ENCODE measurements at places on chromosomes 16 and 17.

DNA sequence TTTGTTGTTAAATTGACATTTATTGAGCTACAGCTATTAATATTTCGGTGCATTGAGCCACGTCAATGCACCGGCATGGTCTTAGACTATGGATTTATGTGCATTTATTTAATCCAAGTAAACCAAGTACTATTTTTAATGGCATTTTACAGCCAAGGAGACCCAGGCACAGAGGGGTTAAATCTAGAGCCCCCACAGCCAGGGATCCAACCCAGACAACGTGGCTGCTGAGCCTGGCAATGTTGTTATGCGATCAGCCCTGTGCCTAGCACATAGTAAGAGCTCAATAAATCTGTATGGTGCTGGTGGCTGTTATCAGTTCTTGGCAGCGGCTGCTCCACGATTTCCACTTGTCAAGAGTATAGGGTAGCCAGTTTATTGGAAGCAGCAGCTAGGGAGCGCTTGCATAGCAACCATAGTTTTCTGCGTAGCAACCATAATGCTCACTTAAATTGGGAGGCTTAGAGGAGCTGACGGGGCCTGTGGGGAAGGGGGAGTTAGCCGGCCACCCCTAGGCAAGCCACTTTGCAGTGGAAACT lies 541 bp upstream of the RBBP6 start:
- DNase-seq: no peak

- no peak for DNase-seq
Measured at GRCh38 chr16:52613508-52613907, 66.6 kb upstream of the TOX3 start.

DNA sequence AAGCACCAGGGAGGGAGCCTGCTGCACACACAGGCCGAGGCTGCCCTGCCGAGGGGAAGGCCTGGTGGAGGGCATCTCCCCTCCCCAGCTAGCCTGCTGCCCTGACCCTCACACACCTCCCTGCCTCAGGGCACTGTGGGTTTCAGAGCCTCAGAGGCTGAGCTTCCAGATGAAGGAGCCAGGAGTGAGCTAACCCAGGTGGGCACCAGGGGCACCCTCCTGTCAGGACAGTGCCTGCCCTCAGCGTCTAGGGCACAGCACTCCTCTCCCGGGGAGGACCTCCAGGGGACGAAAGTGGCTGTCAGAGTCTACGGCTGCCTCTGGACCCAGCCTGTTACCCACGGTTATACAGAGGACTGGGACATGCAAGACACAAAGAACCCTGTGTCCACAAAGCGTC lies 22.8 kb upstream of the DLX4 start:
- no peak for DNase-seq

DNA sequence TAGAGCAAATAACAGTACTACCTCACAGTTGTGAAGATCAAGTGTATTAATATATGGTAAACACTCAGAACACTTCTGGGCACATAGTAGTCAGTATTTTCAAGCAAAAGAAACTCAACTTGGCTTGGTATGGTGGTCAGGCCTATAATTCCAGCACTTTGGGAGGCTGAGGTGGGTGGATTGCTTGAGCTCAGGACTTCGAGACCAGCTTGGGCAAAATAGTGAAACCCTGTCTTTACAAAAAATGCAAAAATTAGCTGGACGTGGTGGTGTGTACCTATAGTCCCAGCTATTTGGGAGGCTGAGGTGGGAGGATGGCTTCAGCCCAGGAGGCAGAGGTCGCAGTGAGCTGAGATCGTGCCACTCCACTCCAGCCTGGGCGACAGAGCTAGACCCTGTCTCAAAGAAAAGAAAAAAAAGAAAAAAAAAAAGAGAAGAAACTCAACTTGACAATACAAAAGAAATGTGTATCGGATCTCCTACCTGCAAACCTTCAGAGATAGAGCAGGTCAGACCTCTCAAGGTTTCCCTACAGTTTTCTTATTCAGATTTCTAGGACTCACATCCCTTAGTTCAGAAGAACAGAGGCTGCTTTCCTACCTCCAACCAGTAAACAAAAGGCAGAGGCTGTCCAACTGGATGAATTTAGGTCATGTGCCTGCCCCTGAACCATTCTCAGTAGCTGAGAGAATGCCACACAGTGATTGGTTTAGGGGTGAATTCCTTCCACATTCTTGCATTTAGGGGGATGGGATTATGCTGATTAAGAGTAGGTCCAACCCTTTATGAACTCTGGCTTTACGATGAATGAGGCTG lies 1.7 kb upstream of the KPNA2 start:
- DNase-seq: no peak

DNA sequence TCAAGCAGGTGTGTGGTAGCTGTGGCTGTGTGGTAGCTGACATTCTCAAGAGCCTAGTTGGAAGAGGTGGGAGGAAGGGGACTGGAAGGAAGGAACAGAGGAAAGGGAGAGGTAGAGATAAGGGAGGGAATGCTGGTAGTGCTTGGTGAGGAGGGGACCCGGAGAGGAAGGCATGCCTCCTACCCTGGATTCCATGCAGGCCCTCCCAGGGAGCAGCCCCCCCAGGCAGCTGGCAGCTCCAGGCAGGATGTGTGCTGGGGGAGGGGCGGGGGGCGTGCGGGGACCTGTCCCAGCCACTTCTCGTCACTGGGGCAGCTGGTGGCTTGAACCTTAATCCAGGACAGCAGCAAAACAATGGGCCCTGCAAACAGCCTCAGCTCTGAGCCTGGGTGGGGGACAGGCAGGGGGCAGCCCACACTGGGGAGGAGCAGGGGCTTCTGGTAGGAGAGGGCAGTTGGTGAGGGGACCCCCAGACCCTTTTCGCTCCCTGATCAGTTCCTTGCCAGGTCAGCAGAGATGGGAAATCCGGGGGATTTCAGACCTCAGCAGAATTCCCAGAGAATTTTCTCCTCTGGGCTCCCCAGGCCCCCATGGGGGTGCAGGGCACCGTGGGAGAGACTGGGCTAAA lies 27.1 kb downstream of the ARHGAP23 start:
- no peak for DNase-seq

- DNase-seq: no peak
Measured at GRCh38 chr17:73318836-73319235, 7.0 kb upstream of the CDC42EP4 start.

DNA sequence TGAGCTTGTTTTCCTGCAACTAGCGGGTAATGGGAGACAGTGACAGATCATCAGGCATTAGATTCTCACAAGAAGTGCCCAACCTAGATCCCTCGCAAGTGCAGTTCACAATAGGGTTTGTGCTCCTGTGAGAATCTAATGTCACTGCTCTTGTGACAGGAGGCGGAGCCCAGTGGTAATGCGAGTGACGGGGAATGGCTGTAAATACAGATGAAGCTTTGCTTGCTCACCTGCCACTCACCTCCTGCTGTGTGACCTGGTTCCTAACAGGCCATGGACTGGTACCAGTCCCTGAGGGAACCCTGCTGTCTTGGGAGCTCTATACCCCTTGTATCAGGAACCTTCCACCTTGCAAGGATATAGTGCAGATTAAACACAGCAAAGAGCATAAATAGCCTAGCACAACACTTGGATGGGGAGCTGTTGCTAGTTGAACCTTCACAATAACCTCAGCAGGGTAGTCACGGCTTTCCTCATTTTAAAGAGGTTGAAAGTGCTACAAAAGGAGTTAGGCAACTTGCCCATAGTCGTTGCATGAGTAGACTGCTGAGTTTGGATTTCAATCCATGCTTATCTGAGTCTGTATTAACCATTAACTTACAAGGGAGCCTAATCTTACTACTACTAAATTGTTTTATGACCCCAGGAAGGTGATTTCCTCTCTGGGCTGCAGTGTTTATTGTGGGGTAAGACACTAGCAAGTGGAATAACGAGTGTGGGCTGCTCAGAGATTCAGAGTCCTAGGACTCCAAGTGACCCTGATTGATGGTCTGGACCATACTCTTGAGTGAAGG lies 156.6 kb upstream of the ZFHX3 start:
- no peak for DNase-seq

DNA sequence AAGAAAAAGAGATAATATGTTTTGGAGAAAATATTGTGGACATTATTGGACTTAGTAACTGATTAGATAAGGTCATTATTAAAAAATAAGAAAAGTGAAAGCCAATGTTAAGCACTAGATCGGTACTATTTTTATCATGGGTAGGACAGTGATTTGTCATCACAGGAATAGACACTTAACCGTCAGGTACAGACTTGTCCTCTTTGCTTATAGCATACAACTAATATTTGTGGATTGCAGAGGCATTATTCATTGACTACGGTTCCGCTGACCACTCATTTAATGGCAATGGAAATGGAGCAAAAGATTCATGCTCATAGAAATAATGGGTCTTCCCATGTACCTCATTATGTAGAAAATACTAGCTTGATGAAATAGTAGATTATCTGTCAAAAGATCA lies 596.3 kb upstream of the CA10 start:
- no peak for DNase-seq

DNA sequence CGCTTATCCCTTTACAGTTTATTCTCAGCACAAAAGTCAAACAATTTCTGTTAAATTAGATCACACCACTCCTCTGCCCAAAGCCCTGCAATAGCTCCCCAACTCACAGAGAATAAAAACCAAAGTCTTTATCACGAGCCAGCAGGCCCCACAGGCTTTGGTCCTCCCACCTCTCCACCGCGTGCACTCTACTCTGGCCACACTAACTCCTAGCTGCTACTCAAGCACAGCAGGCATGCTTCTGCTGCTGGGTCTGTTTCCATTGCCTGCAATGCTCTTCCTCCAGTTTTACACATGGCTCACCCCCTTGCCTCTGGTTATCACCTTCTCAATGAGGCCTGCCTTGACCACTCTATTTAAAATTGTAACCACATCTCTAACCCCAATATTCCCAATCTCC lies 27.6 kb downstream of the HELZ start:
- DNase-seq: no peak

DNA sequence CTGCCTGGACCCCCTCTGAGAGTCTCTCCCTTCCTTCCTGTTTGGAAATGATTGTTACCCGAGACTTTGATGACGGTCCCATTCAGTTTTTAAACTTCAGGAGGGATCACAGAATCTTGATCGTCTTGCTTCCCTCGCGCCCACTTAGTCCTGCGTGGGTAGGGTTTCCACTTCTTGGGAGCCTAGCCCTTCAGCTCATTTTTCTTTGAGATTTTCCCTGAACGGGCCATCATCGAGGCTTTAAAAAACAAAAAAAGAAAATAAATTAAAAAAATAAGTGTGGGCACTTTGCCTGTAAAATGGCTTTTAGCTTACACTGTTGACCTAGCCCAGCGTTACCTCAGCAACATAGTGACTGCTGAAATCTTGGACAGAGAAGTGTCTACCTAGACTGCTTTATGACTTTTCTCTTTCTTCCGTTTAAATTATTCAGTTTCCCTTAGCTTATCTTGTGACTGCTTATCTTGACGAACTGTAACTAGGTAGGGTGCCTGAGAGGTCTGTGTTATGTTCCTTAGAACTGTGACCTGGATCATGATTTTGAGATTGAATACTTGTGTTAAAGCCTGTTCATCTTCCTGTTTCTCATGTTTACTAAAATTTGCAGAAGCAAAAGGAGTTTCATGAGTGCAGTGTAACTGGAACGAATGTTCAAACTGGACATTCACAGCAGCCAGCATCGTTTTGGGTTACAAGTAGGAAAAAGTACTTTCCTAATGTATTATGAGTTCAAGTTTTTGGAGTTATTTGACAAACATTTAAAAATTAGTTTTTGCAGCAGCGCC lies 874 bp downstream of the WWP2 start:
- no peak for DNase-seq

GRCh38 chr17:82064433-82065192 lies 991 bp downstream of the DUS1L start:
- DNase-seq: no peak

DNA sequence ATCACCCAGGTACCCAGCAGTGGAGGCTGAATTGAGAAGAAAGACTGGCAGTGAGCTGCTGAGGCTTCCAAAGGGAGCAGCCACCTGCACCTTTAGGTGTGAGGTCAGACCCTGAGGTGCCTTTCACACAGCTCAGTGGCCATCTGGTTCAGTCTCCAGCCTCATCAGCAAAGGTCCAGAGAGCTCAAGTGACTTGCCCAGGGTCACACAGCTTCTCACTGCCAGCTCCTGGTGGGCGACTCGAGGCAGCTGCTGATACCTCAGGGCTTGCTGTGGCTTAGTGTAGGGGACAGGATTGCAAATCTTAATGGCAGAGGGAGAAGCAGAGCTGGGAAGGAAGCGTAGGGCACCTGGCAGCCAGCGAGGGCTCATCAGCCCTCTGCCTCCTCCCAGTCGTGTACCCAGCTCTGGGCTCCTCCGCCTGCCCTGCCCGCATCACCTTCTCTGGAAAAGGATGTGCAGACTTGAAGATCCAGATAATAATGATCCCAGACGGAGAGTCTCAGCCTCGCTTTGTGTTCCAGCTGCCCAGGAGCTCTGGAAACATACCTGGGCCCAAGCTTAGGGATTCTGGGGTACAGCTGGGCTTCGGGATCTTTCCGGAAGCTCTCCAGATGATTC lies 165.3 kb upstream of the GSE1 start:
- no peak for DNase-seq

- no peak for DNase-seq
Measured at GRCh38 chr16:51553910-51554309, 402.8 kb upstream of the SALL1 start.

- DNase-seq: no peak
Measured at GRCh38 chr17:13266606-13267005, 248.8 kb upstream of the ELAC2 start.

DNA sequence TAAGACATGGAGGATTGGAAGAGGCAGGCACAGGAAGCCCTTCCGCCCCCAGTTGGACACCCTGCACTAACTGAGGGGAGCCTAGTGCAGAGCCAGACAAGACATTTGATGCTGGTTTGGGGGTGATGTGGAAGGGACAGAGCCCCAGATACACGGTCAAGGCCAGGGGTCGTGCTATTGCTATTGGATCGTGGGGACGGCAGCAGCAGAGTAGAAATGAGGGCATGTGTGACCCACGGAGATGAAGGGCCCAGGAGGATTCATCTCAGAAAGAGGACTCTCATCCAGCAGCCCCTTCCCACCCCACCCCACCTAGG lies 2.0 kb upstream of the VAMP2 start:
- no peak for DNase-seq

DNA sequence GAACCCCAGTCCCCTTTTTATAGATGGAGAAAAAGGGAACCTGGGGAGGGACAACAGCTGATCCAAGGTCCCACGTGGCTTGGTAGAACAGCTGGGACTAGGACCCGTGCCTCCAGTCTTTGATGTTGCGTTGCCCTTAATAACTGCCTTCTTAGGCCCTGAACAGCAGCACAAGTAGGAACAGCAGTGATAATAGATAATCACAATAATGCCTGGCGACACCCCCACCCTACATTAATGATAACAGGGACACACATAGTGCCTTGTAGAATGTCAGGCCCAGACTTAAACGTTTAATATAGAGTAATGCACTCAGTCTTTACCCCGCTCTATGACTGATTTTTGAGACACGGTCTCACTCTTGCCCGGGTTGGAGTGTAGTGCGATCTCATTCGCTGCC lies 96.4 kb downstream of the ABCC6 start:
- DNase-seq: no peak

GRCh38 chr16:87723226-87723623 lies 42.6 kb downstream of the KLHDC4 start:
- no peak for DNase-seq

DNA sequence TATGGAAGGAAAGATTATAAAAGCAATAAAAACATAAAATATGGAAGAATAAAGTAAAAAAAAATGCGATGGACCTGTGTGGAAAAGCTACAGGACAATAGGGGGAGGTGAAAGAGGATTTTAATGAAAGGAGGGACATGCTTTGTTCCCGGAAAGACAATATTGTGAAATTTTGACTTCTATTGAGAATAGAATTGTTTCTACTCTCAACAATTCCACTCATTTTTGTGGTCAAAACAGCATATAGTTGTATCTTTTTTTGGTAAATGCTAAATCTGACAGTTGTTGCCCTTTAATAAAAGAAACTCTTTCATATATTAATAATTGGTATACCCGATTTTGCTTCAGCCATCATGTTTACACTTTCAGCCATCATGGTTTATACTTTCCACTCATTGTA lies 22.9 kb upstream of the APPBP2 start:
- DNase-seq: no peak

Data from T-helper 22 cell (primary cell).